Osteoblast (primary cell): ENCODE measurements at places on chromosomes 16 and 17. TPM values are rescaled to one million over a fixed set of nuclear protein-coding genes. Genes with fewer than 3 reads are reported as not detected.

STAT5A gene
- 35.5 and 38.6 TPM in 2 replicates for total RNA-seq

RGS11 gene
- total RNA-seq = 0.36 and 0.59 TPM in 2 replicates

DNA sequence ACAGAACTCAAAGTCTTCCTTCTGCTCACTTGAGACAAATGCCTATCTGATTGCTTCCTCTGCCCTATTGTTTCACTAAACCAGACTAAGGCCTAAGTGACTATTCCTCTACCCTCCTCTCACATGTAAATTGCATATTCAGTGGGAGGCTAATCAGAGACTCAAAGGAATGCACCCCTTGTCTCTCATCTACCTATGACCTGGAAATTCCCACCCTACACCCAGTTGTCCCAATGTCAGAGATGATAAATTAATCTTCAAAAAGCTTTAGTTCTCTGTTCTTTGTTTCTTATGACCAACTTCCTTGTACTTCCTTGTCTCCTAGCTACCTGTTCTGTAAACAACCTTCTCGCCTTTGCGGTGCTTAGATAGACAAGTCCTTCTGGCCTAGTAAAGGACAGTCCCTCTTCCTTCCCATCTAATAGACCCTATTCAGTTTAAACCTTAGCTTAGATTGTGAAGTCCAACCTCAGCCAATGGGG, 76.0 kb downstream of the EMP2 start:
- no peaks in the 10 kb centered on the region for H3K27me3 ChIP-seq
- no peak overlapping the region for H3K4me3 ChIP-seq
- no peaks in the 10 kb centered on the region for H3K36me3 ChIP-seq
- H3K27ac ChIP-seq = no peak overlapping the region
- no peaks in the 10 kb centered on the region for H3K4me1 ChIP-seq
- DNase-seq = no peak

NPIPA2 gene
- total RNA-seq = 0.72 TPM in 1 of 2 replicates, not detected in the other

CCL5 gene
- under 0.01 and 0.36 TPM in 2 replicates for total RNA-seq

DNA sequence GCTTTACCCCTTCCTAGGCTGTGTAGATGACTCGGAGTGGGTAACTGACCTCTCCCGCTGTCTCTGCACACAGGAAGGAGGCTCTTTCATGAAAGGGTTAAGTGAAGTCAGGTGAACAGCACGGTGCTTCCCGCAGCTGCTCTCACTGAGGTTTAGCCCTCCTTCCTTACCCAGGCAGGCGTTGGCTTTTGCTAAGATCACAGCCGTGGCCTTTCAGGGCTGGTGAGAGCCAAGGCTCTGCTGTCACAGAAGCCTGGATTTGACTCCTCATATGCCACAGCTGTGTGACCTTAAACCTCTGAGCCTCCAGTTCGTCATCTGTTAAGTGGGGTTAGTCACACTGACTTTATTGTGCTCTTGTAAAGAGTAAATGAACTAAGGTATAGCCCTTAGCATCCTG, 90.9 kb upstream of the PLCG2 start:
- no peak overlapping the region for H3K4me3 ChIP-seq
- peaks cover 7% of the 10 kb centered on the region for H3K36me3 ChIP-seq
- DNase-seq = no peak
- H3K27ac ChIP-seq = no peak overlapping the region
- peaks cover under 1% of the 10 kb centered on the region for H3K4me1 ChIP-seq

DNA sequence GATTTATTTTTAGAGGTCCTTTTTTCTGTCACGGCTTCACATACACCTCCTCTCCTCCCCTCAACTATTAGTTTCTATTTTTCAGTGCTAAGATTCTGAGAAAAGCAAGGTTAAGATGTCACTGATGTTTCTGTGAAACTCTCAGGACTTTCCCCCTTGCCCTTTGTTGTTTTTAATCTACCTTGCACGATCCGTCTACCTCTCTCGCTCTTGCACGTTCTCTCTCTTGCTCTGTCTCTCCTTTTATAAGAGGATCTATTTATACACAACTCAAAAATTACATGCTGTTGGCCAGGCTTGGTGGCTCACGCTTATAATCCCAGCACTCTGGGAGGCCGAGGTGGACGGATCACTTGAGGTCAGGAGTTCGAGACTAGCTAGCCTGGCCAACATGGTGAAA, 43.6 kb downstream of the RPA1 start:
- no peak for DNase-seq
- no peaks in the 10 kb centered on the region for H3K27me3 ChIP-seq
- H3K4me1 ChIP-seq = no peaks in the 10 kb centered on the region
- peaks cover 41% of the 10 kb centered on the region for H3K36me3 ChIP-seq
- no peak overlapping the region for H3K27ac ChIP-seq
- H3K4me3 ChIP-seq = no peak overlapping the region

GRCh38 chr16:935684-936083, 35.1 kb downstream of the LMF1 start:
- no peaks in the 10 kb centered on the region for H3K4me1 ChIP-seq
- no peak overlapping the region for H3K4me3 ChIP-seq
- no peak overlapping the region for H3K27ac ChIP-seq
- H3K36me3 ChIP-seq = no peaks in the 10 kb centered on the region
- no peaks in the 10 kb centered on the region for H3K27me3 ChIP-seq

- peaks cover 25% of the 10 kb centered on the region for H3K4me1 ChIP-seq
- H3K27ac ChIP-seq = peak overlapping the region; percentile 97
- peak; percentile 92 for DNase-seq
- H3K36me3 ChIP-seq = no peaks in the 10 kb centered on the region
- H3K4me3 ChIP-seq = peak overlapping the region; percentile 52
Observed at GRCh38 chr16:70635336-70636016, 10.9 kb upstream of the IL34 start.

KIF19 gene
- total RNA-seq = not detected in 2 replicates

- no peak overlapping the region for H3K4me3 ChIP-seq
- peaks cover 15% of the 10 kb centered on the region for H3K27me3 ChIP-seq
- no peaks in the 10 kb centered on the region for H3K36me3 ChIP-seq
- peaks cover 26% of the 10 kb centered on the region for H3K4me1 ChIP-seq
- peak overlapping the region; percentile 90 for H3K27ac ChIP-seq
- no peak for DNase-seq
Observed at GRCh38 chr17:58231641-58232040, 6.7 kb upstream of the LPO start.

- H3K27ac ChIP-seq = peak overlapping the region; percentile 68
- H3K4me3 ChIP-seq = no peak overlapping the region
- H3K27me3 ChIP-seq = no peaks in the 10 kb centered on the region
Observed at GRCh38 chr16:69273009-69273408, 38.1 kb upstream of the VPS4A start.

DNA sequence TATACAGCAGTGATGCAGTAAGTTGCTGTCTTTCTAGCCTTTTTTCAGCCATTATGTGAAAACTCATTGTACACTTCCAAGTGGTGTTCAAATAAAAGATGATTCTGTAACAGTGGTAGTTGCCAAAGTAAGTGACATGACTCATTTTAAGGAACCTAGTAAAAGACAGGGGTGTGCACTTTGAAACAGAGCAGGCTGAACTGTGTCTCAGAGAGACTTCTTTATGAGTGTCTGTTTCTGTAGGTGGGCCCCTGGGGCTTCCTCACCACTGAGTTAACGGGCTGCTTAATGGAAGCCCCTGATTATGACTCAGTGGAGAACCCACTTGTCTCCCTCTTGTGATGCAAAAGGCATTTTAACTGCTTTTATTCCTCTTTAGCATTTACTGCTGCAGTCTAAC, 147.3 kb downstream of the PCTP start:
- H3K4me1 ChIP-seq = no peaks in the 10 kb centered on the region
- H3K27me3 ChIP-seq = no peaks in the 10 kb centered on the region
- no peaks in the 10 kb centered on the region for H3K36me3 ChIP-seq

SLFN11 gene
- 52.8 and 62.2 TPM in 2 replicates for total RNA-seq

- DNase-seq = no peak
- H3K4me3 ChIP-seq = no peak overlapping the region
- H3K4me1 ChIP-seq = no peaks in the 10 kb centered on the region
- H3K36me3 ChIP-seq = no peaks in the 10 kb centered on the region
Observed at GRCh38 chr17:54795046-54795445, 105.6 kb upstream of the TOM1L1 start.

PRSS27 gene
- 1.5 and 2.5 TPM in 2 replicates for total RNA-seq

- H3K27me3 ChIP-seq = no peaks in the 10 kb centered on the region
- H3K4me3 ChIP-seq = no peak overlapping the region
- no peaks in the 10 kb centered on the region for H3K36me3 ChIP-seq
Observed at GRCh38 chr17:74080656-74081582, 122.6 kb upstream of the RPL38 start.

DNA sequence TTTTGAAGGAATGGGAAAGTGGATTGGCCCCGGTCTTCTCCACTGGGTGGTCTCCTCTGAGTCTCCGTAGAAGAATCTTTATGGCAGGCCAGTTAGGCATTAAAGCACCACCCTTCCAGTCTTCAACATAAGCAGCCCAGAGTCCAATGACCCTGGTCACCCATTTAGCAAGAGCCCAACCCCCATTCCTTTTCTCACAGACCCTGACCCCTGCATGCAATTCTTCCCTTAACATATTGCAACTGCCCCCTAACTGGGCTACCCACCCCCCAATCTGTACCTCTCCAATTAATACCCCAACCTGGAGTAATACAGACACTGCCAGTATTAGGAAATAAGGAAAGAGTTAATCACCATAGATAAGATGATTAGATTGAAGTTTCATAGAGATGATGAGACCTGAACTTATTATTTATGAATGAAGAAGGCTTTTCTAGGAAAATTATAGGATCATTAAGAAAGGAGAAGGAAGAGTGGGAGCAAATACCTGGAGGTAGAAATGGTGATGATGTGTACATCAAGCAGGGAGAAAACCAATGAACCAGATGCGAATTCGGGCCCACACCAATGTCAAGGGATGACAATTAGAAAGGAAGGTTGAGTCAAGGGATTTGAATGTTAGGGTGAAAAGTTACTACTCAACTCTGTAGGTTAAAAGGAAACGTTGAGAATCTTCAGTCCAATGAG, 2.4 kb downstream of the CCL2 start:
- H3K36me3 ChIP-seq = peaks cover 6% of the 10 kb centered on the region
- no peak overlapping the region for H3K27ac ChIP-seq
- H3K4me3 ChIP-seq = no peak overlapping the region
- peaks cover 42% of the 10 kb centered on the region for H3K4me1 ChIP-seq
- no peaks in the 10 kb centered on the region for H3K27me3 ChIP-seq
- no peak for DNase-seq

DNA sequence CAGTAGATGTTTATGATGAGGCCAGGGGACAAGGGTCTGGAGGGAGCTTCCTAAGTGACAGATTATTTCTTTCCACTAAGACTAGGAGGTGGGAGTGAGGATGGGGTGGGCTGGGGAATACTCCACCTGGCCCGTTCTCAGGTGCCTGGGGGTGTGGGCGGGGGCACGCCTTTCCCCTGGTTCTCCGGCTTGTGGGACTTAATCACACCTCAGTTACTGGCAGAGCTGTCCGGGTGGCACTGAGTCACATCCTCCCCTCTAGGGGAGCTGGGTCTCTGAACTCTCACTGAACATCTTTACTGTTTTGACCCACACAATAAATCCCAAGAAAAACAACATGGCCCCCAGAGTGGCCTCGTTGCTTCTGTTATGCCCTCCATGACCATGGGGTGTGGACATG, 332.8 kb downstream of the MAF start:
- no peak overlapping the region for H3K27ac ChIP-seq
- no peak for DNase-seq
- H3K4me3 ChIP-seq = no peak overlapping the region
- H3K27me3 ChIP-seq = no peaks in the 10 kb centered on the region
- no peaks in the 10 kb centered on the region for H3K36me3 ChIP-seq
- H3K4me1 ChIP-seq = no peaks in the 10 kb centered on the region
